Spleen (tissue), 13 donors: ENCODE measurements at places on chromosomes 4 and X. TPM values are rescaled to one million over a fixed set of nuclear protein-coding genes. Genes with fewer than 3 reads are reported as not detected.
A peak's percentile ranks its signal among the peaks of the same experiment; 100 is the strongest.

Gene PAGE1
- total RNA-seq, result not detected

Gene PCDH18
- 6.6 TPM for total RNA-seq

Gene NAT8L
- 0.65 TPM for total RNA-seq

Gene HTRA3
- 1.4 TPM for total RNA-seq

Gene ARHGAP36
- not detected for total RNA-seq

Gene ANKRD50
- total RNA-seq, result 11.9 TPM

Gene ADH7
- total RNA-seq, result not detected

Gene ALPK1
- 80.6 TPM for total RNA-seq

Gene MCF2
- 1.5 TPM for total RNA-seq

Gene LNX1
- not detected for total RNA-seq

Gene GLOD5
- not detected for total RNA-seq

Gene USP17L19
- not detected for total RNA-seq

Gene SYN1
- total RNA-seq, result 0.23 TPM

Gene SSX4
- total RNA-seq, result not detected

Gene RHOH
- 51.4 TPM for total RNA-seq

GRCh38 chr4:7843831-7844593 lies 95.6 kb downstream of the AFAP1 start:
- DNase-seq, result no peak

GRCh38 chr4:41227902-41228301 lies 13.6 kb upstream of the APBB2 start:
- DNase-seq, result no peak

DNA sequence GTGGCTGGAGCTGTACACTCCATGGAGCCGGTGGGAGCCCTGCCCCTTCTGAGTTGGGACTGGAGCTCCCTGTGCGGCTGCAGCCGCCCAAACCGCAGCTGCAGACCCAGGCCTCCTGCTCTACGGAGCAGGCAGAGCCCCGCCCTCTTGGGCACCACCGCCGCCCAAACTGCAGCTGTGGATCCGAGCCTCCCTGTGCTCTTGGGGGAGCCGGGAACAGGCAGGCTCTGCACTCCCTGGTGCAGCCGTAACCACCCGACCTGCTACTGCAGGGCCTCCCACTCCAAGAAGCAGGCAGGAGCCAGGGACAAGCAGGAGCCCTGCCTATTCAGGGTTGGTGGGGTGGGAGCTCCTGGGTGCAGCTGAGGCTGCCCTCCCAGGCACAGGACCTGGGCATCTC lies 237.5 kb upstream of the ATP6AP2 start:
- DNase-seq, result no peak

DNA sequence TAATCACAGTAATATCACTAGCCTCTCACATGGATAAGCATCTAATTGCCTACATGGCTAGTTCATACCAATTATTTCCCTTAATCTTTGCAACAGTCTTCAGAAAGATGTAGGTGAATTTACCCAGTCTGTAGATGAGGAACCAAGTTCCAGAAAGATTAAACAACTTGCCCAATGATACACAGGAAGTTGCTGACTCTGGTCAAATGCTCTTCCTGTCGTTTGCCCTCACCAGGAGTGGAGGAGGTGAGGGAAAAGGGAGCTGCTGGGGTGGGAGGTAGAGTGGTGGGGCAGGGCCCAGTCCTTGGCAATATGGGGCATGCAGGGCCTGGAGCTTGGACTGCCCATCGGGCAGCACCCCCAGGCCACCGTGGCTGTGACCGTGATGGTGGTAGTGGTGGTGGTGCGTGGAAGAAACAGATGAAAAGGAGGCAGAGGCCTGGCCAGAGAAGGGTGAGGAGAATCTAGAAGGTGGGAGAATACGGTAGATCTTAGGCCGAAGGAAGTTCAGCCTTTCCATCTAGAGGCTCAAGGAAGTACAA lies 2.3 kb upstream of the KDM5C start:
- no peak for DNase-seq

- DNase-seq, result no peak
Measured at GRCh38 chr4:187565416-187565815, 430.2 kb upstream of the ZFP42 start.

GRCh38 chr4:79917246-79917645 lies 155.8 kb downstream of the ANTXR2 start:
- DNase-seq, result no peak

GRCh38 chrX:20968996-20969395 lies 405.2 kb upstream of the CNKSR2 start:
- DNase-seq, result no peak

DNA sequence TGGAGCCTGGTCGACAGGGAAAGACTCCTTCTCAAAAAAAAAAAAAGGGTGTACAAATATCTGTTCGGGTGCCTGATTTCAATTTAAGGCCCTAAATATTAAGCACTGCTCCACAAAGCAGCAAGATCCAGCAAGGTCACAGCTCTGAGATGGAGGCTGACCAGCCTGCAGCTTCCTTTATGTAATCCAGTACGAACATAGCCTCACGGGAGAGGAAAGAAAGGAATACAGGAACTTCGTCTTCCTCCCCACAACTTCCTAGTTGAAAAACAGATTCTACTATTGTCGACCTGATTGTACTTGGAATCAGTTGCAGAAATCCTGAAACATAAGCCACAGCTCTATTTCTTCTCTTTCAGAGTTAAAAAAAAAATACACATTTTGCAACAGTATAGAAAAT lies 53.5 kb upstream of the TBC1D9 start:
- no peak for DNase-seq

GRCh38 chr4:144712775-144713174 lies 66.8 kb downstream of the HHIP start:
- DNase-seq, result no peak

DNA sequence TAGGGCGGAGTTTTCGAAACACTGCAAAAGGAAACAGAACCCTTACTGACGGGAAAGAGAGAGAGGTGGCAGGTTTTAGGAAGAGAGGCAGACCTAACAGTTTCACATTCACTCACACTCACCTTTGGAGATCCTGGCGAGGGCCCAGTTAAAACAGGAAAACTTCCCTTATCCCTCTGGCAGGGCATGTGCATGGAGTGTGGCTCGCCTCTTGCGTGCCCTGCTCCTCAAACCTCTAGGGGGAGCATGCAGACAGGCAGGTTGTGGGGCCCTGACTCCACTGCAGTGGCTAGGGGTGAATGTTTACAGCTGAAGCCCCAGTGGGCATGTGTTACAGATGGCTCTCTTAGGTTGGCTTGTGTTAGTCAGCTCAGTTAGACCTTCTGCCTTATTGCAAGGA lies 451.5 kb downstream of the UBE2NL start:
- no peak for DNase-seq

- DNase-seq, result no peak
Measured at GRCh38 chrX:25277574-25277973, 261.8 kb upstream of the ARX start.

- no peak for DNase-seq
Measured at GRCh38 chr4:108519911-108520601, 100.3 kb upstream of the RPL34 start.

DNA sequence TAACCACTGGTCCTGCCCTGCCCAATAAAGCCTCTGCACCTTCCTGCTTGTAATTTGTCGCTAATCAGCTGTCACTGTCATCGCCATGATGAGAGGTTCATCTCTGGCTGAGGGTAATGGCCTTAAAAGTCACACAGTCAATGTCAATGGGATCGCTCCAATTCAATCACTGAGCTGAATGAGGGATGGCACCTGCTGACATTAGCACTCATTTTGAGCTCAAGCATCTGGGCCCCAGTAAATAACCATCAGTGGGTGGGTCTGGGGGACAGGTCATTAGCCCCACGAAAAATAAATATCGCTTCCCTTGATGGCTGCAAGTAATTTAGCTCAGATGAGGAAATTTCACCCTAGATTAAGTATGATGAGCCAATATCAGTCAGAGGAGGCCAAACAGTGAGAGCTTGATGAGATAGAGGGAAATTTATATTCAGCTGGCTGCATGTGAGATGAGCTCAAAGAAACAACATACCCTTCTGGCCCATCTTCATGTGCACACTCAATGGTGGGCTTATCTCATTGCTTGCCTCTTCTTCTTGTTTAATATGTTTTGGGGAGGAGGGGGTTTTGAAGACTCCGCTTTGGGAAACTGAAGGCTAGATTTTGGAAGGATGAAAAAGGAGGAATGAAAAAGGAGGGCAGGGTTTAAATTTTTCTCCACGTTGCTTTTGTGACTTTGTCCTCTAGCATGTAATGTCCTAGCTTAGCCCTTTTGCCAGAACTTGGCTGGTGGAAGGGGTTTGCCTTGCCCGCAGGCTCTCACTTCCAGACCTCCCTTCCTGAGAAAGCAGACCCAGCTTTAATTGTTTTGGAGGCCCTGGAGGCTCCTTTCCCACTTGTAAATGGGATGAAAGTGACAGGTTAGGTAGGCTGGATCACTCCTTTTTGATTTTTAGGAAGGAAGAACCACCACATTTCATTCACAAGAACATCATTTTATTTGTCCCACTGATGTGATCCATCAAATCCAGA lies 84.8 kb upstream of the PAQR3 start:
- DNase-seq, result no peak

- peak; percentile 96 for DNase-seq
Measured at GRCh38 chr4:973431-974397, at the start of gene DGKQ. Gene DGKQ (minus strand): TSS chr4:973569. CDS start chr4:973482, 87 bp downstream.

DNA sequence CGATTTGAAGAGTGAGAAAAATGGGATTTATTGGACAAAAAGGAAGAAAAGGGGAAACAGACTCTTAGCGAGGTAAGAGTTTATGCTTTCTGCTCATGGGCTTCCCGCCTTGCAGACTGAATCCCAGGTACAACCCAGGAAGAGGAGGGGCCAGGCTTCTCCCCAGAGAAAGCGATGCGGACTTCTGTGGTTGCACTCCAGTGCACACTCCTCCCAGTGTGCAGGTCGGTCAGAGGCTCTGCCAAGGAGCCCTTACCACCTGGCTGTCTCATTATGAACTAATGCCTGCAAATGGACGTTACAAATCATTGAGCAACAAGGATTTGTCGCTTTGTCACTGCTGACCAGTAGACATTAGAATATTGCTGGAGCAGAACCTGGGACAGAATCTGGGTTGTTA lies 39.9 kb upstream of the GLRA2 start:
- no peak for DNase-seq

DNA sequence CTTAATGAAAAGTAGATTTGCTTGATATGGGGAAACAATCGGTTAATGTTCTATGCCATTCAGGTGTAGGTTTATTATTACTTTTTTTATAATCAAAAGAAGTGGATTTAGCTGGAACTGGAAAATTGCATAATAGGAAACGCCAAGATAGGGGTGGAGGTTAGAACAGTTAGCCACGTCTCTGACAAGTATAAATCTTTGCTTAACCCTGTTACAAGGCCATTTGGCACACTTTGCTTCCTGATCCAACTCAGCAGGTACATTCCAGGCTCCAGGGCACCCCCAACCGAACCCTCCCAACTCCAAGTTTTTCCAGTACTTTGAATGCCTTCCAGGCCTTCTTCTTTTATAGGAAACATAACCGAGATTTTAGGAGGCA lies 50.6 kb upstream of the ACSL4 start:
- DNase-seq, result no peak

- no peak for DNase-seq
Measured at GRCh38 chr4:97942137-97942536, 201.1 kb downstream of the STPG2 start.

DNA sequence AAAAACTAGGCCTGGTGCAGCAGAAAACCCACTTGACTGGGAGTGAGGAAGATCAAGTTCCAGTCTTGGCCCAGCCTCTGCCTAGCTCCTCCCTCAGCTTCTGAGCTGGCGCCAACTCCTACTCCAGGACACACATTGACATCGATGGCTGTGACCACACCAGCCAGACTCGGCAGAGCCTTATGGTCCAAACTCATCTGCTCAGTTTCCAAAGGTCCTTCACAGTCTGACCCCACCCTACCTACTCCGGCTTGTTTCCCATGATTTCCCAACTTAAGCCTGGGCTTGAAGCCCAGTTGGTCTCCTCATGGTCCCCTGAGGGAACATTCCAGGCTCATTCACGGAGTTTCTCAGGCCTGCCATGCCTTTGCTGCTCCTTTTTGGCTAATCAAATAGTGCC lies 10.1 kb downstream of the ELF4 start:
- DNase-seq, result no peak

- DNase-seq, result no peak
Measured at GRCh38 chrX:10697616-10698317, 77.4 kb upstream of the MID1 start.

DNA sequence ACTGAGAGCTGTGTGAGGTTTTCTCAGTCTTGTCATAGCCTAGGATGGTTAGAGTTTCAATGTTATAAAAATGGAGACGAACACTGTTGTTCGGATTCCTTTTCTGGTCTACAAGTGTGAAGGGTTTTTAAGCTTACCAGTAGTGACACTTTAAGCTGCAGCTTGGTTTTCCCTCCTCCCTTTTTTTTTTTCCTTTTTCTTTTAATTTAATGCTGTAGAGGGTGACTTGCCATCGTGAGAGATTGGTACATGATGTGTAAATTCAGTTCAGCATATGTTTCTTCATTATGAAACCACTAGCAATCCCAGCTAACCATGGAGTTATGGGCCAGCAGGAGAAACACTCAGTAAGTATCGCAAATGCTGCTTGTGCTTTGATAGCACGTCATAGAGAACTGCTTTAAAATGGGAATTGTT lies 165.0 kb downstream of the RAPGEF2 start:
- DNase-seq, result no peak

DNA sequence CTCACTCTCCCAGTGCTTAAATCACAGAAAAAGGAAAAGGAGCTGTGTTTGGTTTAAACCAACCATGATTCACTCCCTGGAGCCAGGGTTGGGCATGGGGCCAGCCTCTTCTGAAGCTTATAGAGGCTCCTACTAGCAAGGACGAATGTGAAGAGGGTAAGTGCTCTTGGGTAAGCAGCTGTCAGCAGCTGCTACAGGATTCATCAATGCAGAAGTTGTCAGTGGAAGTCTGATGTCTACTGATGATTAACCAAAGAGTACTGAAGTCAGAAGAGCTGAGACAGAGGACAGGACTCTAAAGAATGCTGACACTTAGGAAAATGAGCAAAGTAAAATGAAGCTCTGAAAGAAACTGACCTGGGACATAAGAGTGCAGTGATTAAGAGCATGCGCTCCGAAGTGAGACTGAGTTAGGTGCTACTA lies 32.7 kb upstream of the JADE1 start:
- no peak for DNase-seq

DNA sequence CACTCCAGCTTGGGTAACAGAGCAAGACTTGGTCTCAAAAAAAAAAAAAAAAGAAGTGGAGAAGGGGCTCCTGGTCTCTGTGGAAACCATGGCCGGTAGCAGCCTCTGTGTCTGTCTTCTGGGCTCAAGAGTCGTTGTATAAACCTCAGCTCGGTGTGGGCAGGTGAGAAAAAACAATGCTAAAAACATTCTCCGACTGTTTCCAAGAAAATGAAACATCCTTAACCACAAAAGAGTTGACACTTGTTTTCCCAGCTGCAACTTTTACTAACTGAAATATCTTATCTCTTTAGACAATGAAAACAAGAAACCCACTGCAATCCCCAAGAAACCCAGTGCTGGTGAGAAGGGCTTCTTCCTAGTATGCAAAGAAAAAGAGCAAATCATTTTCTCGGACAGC lies 26.2 kb downstream of the CD99 start:
- DNase-seq, result no peak

GRCh38 chrX:110015915-110016314 lies 13.0 kb downstream of the TMEM164 start:
- DNase-seq, result no peak
